GM12865 (cell line): ENCODE measurements at places on chromosomes 1 and 21.

- DNase-seq, result peak; percentile 44
These were observed 105.5 kb downstream of the ZC3H11B start for GRCh38 chr1:219507437-219507836.

DNA sequence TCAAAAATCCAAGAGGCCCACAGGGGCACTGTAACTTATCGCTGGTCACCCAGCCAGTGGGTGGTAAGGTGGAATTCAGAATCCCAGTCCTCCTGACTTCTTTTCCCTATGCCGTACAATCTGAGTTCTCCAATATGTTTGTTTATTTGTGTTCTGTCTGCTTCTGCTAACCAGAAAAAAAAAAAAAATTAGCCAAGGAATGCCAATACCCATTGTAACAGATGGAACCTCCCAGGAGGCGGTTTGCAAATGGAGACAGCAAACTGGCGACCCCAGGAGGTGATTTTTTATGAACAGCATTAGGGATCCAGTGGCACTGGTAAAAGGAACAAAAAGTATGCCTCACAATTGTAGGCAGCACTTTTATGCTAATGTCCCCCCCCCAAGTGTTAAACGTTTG lies 189.0 kb upstream of the FGGY start:
- DNase-seq, result no peak

- peak; percentile 83 for DNase-seq
These were observed 54.1 kb upstream of the MUTYH start for GRCh38 chr1:45394342-45394741.

DNA sequence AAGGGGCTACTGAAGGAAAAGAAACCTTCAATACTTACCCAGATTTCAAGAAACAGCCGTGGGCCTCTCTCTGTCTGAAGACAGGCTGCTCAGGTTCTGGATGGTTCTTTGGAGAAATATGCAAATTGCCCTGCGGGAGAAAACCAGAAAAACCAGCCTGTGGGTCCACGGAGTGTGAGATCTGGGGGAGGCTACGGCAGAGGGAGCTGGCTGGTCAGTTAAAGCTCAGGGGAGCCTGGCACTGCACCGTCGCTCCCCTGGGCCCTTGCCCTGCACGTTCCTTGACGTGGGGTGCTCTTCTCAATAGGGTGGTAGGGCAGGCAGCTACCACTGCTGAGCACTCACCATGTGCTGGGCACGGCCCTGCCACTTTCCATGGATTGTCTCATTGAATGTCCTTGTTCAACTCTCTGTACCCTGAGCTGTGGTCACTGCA lies 12.7 kb downstream of the TMCO4 start:
- DNase-seq, result no peak

GRCh38 chr1:182052355-182052754 lies 9.2 kb downstream of the ZNF648 start:
- DNase-seq, result no peak

GRCh38 chr21:33894736-33895288 lies 20.8 kb downstream of the ATP5PO start:
- peak; percentile 79 for DNase-seq
